ENCODE measurements at places on chromosomes 5 and 9.

DNA sequence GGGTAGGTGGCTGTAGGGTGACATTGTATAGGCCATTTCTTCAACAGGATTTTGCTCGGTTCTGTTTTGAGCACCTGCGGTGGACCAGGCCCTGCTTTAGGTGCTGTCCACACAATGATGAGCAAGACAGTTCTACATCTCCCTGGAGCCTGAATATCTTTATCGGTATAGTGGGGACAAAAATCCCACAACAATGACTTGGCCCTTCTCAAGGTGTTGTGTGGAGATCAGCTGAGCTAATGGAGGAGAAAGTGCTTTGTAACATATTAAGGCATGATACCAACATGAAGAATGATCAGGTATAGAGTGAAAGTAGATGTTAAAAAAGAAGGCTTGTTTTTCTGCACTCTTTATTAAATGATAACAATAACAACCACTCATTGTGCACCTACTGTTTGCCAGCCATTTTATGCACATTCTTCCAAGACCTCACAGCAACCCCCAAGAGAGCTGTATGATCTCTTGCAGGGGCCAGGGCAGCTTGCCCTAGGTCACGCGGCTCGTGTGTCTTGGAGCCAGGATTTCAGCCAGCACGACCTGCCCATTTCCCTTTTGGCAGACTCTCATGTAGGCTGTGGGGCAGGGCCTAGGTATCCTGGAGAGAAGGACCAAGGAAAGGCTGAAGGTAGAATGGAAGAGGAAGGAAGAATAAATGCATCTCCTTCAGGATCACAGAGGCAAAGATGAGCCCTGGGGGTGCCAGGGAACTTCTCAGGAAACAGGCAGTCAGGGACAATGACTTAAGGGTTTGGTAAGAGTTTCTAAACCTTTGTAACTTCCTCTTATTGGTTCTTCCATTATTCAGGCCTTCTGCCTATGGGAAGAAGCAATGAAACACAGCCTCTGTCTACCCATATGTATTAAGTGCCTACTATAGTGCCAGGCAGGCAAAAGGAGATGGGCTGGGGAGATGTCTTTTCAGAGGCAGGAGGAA lies 50.0 kb upstream of the PPARGC1B start:
- DNase-seq, result no peak

- DNase-seq, result no peak
Observed at GRCh38 chr9:123335193-123335985, 20.6 kb upstream of the CRB2 start.

DNA sequence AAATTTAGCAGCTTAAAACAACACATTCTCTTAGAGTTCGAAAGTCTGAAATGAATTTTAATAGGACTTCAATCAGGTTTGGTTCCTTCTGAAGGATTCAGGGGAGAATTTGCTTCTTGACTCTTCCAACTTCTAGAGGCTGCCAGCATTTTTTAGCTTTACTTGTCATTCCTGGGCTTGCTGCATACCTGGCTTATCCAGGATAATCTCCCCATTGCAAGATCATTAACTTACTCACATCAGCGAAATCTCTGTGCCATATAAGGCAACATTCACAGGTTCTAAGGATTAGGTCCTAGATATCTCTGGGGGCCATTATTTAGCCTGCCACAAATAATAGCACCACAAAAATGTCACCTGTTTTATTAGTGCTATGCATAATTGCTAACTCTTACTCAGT lies 46.2 kb upstream of the PCSK5 start:
- no peak for DNase-seq

DNA sequence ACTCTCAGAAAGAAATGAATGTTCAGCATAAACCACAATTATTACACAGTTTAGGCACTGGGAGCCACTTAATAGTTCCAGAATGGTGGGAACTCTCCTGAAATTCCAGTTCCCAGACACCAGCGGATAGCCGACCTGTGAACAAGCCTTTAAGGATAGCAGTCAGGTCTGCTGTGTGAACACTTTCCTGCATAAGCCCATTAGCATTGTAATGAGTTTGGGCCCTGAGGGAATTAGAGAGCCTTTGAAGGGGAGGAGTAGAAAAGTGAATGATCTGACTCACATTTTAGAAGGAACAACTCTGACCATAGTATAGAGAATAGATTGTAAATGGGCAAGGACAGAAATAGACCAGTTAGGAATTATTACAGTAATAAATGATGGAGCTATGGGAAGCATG lies 189.1 kb downstream of the ADGRV1 start:
- no peak for DNase-seq

- DNase-seq, result no peak
Observed at GRCh38 chr9:113608082-113608685, 144.7 kb downstream of the RGS3 start.

DNA sequence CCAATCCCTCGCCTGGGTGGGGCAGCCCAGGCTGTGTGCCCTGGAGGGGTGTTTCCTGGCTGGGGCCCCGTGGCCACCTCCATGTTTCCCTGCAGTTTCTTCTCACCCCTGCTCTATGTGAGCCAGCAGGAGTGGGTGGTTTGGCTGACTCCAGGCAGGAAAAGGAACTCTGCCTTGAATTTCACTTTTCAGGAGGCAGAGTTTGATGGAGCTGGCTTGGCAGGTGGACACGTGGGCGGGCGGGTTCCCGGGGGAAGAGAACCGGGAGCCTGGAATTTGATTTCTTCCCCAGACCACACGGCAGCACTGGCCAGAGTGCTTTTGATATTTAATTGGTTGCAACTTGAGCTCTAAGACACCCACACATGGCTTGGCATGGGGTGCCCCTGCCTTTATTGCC lies 119.8 kb upstream of the PANK3 start:
- DNase-seq, result no peak

DNA sequence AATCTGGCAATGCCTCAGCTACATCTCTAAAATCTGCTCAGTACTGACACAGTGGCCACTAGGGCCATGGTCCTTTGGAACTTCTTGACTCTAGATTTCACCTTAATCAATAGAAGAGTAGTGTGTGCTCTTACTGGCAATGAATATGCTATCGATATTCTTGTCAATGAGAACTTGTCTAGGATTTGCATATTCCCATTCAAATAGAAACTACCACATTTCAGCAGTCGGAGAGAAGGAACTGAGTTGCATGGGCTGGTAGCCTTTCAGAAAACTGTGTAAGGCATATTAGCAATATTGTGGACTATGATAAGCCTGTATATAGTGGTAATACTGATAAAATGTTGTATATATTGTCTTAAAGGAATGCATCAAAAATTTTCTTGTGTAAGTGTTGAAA lies 45.3 kb upstream of the NAA35 start:
- no peak for DNase-seq

DNA sequence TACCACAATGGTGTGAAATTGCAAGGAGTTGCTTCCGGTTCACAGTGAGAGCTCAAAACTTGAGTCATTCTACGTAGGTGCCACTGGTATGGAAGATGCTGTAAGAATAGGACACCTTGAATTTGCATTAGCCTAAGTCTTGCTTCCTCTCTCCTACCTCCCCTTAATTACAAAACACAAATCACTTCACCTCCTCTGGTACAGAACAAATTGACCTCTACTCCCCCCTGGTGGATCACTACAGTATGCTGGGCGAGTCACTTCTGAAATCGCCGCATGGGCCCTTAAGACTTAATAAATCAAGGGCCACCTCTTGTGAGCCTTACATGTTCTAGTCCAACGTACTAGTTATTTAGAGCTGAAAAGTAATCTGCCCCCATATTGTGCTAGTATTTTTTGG lies 145.3 kb upstream of the SMARCA2 start:
- peak; percentile 61 for DNase-seq

- DNase-seq, result no peak
Observed at GRCh38 chr9:82923092-82923911, 139.6 kb downstream of the RASEF start.

DNA sequence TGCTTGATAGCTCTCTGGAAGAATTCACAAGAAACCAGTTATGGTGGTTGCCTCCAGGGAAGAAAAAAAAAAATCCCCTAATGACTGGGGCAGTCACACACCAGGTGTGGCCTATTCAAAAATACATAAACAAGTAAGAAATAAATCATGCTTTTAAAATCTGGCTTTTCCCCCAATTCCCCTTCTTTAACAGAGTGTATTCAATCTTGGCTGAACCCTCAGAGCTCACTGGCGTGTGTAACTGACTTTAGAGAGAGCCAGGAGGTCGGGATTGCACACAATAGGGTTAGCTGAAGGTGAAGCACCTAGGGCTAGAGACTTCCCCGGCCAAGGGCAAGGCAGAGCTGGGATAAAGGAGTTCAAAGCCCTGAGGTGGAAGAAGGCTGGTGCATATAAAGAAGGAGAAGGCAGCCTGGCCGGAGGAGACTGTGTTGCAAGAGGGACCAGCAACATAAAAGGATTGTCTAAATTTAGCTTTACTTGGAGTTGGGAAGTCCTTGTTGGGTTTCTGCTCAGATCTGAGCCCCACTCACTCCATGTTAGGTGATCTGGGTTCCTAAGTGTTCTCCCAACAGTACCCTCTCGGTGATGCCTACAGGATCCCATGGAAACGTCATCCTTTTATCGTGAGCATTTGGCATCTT lies 19.7 kb downstream of the FNBP1 start:
- DNase-seq, result no peak

- DNase-seq, result no peak
Observed at GRCh38 chr5:175443514-175444059, 395 bp downstream of the DRD1 start.

DNA sequence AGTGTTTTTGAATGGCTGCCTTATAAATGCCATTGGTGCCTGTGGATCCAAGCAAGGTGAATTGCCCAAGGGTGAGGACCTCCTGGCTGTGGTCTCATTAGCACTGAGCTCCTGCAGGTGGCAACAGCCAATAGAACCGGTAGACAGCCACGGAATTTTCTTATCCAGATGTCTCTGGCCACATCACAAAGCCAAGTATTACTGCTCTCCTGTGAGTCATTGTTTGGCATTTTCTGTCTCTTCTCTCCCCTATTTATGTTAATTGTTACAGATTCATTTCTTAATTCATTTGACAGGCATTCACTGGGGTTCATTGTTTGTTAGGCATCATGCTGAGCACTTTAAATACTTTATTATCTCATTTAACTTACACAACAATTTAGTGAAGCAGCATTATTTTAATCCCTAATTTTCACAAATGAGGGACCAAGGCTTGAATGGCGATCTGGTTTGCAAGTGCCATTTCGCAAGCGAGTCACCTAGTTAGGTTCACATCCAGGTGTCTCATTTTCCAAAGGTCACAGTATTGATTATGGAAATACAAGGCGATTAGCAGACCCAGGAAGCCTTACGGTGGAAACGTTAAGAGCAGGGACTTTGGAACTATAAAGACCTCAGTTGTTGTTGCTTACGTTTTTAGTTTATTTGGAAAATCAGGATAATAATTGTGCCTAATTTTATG lies 58.2 kb upstream of the DPYSL3 start:
- no peak for DNase-seq
